ENCODE measurements at places on chromosomes 2 and 18. TPM values are rescaled to one million over a fixed set of nuclear protein-coding genes. Genes with fewer than 3 reads are reported as not detected.

Gene BOLL
- not detected for total RNA-seq

Gene SERPINB10
- total RNA-seq, result 0.07 TPM

Gene SIX2
- total RNA-seq, result 0.14 TPM

Gene LYPD1
- total RNA-seq, result 58.1 TPM

Gene GDF7
- total RNA-seq, result 2.5 TPM

Gene PROM2
- total RNA-seq, result under 0.01 TPM

Gene CCDC121
- 1.4 TPM for total RNA-seq

Gene MYCN
- total RNA-seq, result 3.2 TPM

Gene POMC
- 0.29 TPM for total RNA-seq

Gene UGT1A3
- total RNA-seq, result not detected

Gene CFAP65
- not detected for total RNA-seq

Gene GALNT3
- 0.36 TPM for total RNA-seq

Gene LHCGR
- not detected for total RNA-seq

Gene PLEKHB2
- total RNA-seq, result 103 TPM

Gene PLA2R1
- 21.4 TPM for total RNA-seq

Gene EFHD1
- not detected for total RNA-seq

Gene RTKN
- 9.3 TPM for total RNA-seq

Gene CAPN14
- total RNA-seq, result under 0.01 TPM

Gene EFEMP1
- 2,356 TPM for total RNA-seq

All from thoracic aorta endothelial cell (primary cell).